Activated naive CD8-positive, alpha-beta T cell treated with anti-CD3 and anti-CD28 coated beads for 36 hours (primary cell): ENCODE measurements at places on chromosomes 7 and 10. TPM values are rescaled to one million over a fixed set of nuclear protein-coding genes. Genes with fewer than 3 reads are reported as not detected.

- no peak for DNase-seq
Measured at GRCh38 chr10:83677795-83678194, 461.5 kb upstream of the GHITM start.

DNA sequence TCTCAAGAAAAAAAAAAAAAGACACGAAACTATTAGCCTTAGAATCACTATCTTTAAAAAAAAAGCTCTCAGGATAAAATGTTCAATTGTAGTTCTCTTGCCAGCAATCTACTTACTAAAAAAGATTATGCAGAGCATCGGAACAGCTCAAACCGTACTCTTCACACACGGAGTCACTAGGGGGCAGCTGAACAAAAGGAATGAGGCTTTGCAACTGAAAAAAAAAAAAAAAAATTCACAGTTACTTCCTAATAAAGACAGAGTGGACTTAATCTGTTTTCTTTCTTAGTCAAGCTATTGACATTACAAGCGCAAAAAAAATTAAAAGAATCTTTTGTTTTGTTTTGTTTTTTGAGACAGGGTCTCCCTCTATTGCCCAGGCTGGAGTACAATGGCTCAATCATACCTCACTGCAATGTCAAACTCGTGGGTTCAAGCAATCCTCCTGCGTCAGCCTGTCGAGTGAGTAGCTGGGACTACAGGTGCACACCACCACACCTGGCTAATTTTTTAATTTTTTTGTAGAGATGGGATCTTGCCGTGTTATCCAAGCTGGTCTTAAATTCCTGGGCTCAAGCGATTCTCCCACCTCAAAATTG is 11.5 kb downstream of the PMS2 start:
- no peak for DNase-seq

DNA sequence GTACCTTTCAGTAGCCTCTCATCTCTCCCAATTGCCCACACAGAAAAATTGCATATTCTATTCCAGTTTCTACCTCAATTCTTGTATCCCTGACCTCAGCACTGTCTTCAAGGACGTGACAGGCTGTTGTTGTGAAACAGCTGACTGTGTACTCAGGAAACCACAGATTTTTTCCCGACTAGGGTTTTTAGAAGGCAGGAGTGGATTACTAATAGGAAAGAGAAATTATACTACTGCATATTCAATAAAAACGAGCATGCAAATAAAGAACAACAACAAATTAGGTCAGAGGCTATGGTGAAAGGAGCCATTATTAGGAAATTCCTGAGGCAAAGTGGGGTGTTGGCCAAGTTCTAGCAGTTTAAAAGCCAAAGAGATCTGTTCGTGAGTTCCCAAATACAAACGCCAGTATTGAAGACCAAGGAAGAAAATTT is 93.4 kb downstream of the DOCK4 start:
- DNase-seq: no peak

- no peak for DNase-seq
Measured at GRCh38 chr10:125089469-125089868, 70.9 kb downstream of the CTBP2 start.

The MYL10 gene
- total RNA-seq: not detected
